Stimulated activated naive CD4-positive, alpha-beta T cell treated with Interleukin-2 at 50 U/mL for 16 hours (primary cell): ENCODE measurements at places on chromosomes 3 and 15.

- peak; percentile 1 for DNase-seq
Observed at GRCh38 chr3:129690406-129690805, 83.9 kb upstream of the PLXND1 start.

DNA sequence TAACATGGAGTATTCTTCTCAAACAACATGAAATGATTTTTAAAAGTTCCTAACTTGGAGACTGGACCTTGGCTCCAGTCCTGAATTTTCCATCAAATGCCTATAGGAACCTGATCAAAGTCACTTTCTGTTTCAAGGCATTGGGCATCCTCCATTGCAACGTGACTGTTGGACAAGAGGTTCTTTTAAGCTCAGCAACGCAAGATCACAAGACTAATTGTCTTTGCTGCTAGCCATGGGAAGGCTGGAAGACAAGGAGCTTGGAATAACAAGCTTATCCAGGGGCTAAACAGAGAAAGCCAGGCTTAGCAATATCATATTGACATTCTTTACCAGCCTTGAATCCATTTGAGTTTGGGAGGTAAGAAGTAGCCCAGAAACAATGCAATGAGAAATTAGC lies 48.3 kb downstream of the SST start:
- no peak for DNase-seq

DNA sequence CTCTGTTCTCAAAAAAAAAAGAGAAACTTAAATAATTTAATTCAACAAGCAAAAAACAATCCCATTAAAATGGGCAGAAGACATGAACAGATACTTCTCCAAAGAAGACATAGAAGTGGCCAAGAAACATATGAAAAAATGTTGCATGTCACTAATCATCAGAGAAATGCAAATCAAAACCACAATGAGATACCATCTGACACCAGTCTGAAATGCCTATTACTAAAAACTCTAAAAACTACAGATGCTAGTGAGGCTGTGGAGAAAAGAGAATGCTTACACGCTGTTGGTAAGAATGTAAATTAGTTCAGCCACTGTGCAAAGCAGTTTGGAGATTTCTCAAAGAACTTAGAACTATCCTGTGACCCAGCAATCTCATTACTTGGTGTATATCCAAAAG lies 382.9 kb downstream of the OTOL1 start:
- no peak for DNase-seq

- no peak for DNase-seq
Observed at GRCh38 chr3:159806412-159806811, 182.2 kb upstream of the IL12A start.

GRCh38 chr3:11382146-11382745 lies 110.0 kb downstream of the ATG7 start:
- no peak for DNase-seq
